ENCODE measurements at places on chromosomes 2 and 18.

- no peak for DNase-seq
Measured at GRCh38 chr2:212392043-212392442, 146.6 kb downstream of the ERBB4 start.

DNA sequence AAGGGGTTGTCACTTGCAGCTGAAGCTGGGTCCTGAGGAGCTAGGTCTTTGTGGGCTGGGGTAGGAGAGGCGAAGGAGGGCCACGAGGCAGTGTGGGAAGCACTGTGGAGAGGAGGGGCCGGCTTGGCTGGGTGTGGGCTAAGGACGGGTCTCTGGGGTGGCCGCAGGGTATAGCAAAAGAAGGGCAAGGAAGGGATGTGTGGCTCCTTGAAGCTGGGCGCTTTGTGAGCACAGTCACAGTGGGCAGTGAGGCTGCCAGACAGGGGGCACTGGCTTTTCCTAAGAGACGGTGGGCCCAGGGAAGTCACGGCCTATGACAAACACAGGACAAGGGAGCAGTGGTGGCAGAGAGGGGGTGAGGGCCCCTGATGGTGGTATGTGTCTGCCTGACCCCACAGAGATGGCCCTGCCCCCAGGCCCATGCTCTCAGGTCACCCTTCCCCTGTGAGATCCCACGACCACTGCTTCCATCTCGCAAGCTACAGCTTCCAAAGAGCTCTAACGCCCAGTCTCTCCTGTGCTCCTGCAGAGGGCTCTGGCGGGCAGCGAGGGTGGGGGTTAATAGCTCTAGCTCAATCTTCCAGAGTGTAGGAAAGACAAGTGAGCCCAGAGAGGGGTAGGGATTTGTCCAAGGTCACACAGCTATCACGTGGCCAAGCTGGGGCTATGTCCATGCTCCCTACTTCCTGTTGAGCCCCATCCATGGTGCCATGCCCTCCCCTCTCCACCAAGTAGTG lies 32.4 kb downstream of the KCNK3 start:
- DNase-seq = no peak

DNA sequence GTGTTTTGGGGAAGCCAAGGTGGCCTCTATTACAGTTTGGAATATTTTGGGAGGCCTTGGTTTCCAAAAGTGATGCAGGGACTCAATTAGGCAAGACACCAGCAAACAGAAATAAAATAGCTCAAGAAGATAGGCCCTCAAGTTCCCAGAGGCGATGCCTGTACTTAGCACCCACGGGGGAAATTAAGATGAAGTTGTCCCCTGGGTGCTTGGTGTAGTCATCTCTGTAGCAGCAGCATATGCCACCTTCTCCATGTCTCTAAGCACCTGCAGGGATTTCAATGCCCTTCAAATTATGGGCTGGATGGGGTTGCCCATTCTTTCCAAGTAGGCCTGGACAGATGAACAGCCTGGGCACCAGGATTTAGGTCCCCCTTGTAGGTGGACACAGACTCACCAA lies 185.0 kb downstream of the CTIF start:
- DNase-seq = no peak

- no peak for DNase-seq
Measured at GRCh38 chr2:165958313-165958960, 4.9 kb upstream of the TTC21B start.

GRCh38 chr2:60794271-60794863 lies 38.3 kb downstream of the PAPOLG start:
- DNase-seq = no peak

GRCh38 chr18:68299906-68300305 lies 415.0 kb downstream of the TMX3 start:
- no peak for DNase-seq

DNA sequence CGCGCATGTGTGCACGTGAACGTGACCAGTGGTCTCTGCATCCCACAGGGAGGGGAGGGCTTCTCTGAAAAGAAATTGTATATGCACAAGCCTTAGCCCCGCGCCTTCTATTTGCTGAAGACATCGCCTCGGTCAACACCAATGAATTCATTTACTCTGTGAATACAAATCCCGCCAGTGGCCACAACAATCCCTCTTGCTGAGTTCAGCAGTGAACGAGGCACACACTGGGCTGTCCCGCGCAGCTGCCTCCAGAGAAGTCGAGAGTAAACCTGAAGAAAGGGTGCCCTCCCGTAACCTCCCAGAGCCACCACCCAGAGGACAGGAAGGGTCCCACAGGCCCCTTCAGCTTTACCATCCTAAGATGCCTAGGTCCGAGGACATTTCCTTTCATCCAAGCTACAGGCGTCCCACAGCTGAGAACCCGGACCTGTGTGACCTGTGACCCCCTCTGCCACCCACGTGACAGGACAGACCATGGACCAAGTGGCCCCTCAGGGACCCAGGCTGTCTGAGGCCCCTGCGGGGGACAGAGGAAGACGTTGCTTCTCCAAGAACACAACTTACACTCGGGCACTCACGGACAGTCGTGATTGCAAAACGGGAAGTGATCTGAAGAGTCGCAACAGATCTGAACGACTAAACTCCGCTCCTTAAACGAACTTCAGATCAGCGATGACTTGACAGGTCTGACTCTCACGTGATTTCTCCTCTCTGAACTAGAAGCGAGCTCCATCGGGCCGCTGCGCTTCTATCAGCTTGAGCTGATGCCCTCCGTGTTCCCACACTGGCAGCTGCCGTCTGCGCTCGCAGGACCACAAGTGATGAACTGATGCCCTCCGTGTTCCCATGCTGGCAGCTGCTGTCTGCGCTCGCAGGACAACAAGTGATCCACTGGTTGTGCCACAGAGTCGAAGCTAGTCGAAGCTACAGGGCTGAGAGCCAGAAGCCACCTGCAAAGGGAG lies 92.7 kb downstream of the ZNF516 start:
- DNase-seq = no peak

- no peak for DNase-seq
Measured at GRCh38 chr2:150034665-150035064, 447.1 kb upstream of the MMADHC start.

DNA sequence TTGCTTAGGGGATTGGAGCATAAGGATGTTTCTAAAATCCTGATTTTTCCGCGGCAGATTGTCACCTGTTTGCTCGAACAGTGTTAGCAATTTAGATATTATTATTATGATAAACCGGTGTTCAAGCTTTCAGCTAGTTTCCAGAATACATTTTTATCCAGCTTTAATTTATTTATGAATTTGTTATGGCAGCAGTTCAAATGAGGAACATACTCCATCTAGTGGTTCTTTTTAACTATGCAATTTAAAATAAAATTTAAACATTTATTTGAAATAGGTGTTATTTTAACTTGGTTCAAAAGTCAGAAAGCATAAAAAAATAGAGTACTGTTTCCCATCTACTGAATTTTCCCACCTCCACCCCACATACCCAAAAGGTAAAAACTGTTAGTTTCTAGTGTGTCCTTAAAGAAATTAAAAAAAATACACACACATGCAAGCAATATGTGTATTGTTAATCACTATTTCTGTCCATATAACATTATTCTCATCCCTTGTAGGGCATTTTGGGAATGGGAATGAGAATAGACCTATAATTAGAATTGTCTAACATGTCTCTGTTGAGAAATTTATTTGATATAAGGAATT lies 23.2 kb downstream of the ACOXL start:
- DNase-seq = no peak

- no peak for DNase-seq
Measured at GRCh38 chr2:134640494-134640893, 78.3 kb downstream of the TMEM163 start.

DNA sequence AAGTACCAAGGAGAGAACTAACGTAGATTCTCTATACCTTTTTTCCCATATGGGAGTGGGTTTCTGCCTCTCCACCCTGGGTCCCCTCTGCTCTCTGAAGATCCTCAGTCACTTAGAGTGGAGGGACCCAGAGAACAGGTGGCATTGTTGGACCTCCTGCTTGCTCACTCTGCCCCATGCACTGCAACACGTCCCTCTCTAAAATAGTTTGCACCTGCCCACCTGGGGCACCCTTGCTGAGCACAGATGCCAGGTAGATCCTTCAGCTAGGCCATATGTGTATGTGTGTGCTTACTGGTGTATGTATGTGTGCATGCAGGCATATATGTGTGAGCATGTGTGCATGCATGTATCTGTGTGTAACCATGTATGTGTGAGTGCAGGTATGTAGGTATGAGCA lies 2.2 kb downstream of the IL36RN start:
- DNase-seq = no peak

- no peak for DNase-seq
Measured at GRCh38 chr2:169476459-169476858, 2.8 kb upstream of the BBS5 start.

- DNase-seq = no peak
Measured at GRCh38 chr2:184078496-184078895, 519.8 kb upstream of the ZNF804A start.

DNA sequence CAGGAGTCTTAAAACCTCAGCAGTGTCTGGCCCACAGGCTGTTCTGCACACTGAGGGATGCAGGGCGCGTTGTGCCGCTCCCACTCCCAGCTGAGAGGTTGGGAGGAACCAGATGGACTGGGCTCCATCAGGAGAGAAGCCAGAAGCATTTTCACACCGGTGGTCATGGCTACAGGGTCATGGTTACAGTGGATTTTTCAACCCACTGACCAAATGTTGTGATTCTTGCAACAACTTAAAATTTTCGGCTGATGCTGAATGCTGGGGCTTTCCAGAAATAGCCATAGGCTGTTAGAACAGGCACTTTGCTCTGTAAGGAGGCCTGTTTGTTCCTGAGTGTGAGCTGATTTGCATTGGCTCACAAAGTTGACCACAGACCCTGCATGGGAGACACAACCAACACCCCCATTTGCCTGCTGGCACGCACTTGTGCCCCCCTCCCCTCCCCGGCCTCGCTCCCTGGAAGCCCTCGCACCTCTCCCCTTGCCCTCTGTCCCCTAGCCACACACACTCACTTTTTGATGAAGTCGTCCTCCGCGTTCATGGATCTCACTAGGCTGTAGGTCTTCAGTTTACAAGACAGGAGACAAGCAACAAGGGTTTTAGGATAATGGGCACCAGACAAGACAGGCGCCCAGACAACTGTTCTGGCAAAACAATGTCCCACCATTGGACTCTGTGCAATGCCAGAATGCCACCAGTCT lies 3.4 kb downstream of the LPIN1 start:
- DNase-seq = no peak

DNA sequence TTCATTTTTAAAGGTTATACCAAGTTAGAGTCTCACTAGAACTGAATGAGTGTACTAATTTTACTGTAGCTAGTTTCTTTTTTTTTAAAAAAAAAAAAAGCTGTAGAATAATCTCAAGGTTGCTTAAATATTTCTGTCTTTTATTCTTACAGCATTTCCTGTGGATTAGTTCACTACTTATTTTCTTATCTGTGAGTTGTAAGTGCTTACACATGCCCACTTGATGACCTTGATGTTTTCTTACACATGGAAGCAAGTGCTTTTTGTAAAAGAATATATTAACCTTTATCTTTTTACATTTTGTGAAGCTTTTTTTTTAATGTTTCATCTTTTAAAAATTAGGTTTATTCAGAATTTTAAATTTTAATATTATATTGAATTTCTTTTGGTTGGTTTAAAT lies 57.8 kb downstream of the MSH2 start:
- DNase-seq = no peak

DNA sequence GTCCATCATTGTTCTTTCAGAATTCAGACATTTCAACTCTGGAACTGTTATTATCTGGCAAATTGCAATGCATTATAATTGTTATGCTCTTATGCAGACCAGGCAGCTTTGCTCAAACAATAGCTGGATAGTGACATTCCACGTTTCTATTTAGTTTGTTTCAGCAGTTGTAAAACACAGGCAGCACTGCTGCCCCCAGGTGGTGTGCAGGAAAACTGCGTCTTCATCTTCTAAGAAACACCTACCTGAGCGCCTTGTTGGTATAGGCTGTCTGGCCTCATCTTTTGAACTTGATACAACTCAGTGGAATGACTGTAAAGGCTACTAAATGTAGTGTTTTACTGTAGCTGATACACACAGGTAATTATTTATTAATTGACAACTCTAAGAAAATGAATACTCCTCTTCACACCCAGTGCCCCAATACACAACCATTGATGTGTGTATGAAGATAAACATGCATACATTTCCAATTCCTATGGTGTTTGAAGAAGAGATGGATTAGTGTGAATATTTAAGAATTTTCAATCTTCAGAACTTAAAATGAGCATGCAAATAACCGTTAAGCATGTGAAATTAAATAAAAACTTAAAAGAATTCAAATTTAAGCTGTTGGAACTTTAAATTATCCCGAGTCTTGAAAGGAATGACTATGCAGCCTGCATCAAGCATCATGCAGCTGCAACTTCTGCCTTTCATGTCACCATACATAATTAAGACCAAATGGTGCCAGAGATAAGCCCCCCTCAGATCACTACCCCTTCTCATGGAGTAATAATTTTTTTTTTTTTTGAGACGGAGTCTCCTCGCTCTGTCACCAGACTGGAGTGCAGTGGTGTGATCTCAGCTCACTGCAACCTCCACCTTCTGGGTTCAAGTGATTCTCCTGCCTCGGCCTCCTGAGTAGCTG lies 85.6 kb downstream of the CD8B2 start:
- peak; percentile 53 for DNase-seq

DNA sequence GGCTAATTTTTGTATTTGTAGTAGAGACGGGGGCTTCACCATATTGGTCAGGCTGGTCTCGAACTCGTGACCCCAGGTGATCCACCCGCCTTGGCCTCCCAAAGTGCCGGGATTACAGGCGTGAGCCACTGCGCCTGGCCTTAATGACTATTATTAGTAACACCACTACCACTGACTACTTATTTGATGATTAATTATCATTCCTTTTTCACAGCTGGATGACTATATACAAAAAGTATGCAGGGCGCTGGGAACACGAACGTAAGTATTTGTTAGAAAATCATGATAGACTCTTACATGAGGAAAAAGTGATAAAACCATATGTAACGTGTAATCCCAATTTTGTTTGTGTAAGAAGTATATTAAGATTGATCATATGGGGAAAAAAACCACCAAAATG lies 21.6 kb downstream of the DARS1 start:
- no peak for DNase-seq

- DNase-seq = peak; percentile 87
Measured at GRCh38 chr2:86786001-86786536, 4.6 kb downstream of the CD8A start.

GRCh38 chr2:101238930-101239759 lies 13.5 kb upstream of the CNOT11 start:
- no peak for DNase-seq

DNA sequence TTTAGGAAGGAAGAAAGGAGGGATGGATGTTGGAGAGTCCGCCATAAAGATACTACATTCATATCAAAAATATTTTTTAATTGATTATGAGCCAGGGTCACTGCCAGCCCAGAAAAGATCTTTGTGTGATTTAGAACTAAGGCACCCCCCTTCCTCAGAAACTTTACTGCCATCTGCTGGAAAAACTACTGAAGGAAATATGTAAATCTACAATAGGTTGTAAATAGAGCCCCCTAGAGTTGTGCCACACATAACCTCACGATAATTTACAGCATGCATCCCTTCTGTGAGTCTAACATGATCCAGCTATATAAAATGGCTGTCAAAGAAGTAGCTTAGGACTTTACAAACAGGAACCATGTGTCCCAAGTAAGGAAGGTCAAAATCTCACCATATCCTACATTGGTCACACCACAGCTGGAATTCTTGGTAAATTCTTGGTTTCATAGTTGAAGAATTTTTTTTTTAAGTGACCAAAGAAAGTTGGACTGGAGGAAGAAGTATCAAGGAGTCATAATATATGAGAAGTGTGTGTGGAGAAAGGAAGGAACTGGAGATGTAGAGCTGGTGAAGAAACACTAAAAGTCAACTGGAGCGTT lies 152.5 kb downstream of the CYP26B1 start:
- no peak for DNase-seq
